ENCODE measurements at places on chromosomes 11 and 22. TPM values are rescaled to one million over a fixed set of nuclear protein-coding genes. Genes with fewer than 3 reads are reported as not detected.

The RRAS2 gene
- total RNA-seq, result 48.1 TPM

The MS4A3 gene
- not detected for total RNA-seq

The OR10D3 gene
- total RNA-seq, result under 0.01 TPM

The ABCG4 gene
- 0.66 TPM for total RNA-seq

The TEX12 gene
- not detected for total RNA-seq

The OAF gene
- 61.7 TPM for total RNA-seq

The MCHR1 gene
- total RNA-seq, result 0.29 TPM

The MYO7A gene
- total RNA-seq, result 0.22 TPM

The LGR4 gene
- total RNA-seq, result 18.5 TPM

The KRTAP5-8 gene
- not detected for total RNA-seq

The DDX25 gene
- total RNA-seq, result not detected

The TKFC gene
- total RNA-seq, result 27.4 TPM

The NXPE4 gene
- total RNA-seq, result not detected

The FAM227A gene
- 1.8 TPM for total RNA-seq

The RIMBP3C gene
- total RNA-seq, result 0.22 TPM

The OR2AG1 gene
- not detected for total RNA-seq

The QSER1 gene
- 24.5 TPM for total RNA-seq

The MPPED1 gene
- not detected for total RNA-seq

The SLC22A12 gene
- total RNA-seq, result not detected

The YPEL1 gene
- total RNA-seq, result 0.22 TPM

The PRDM11 gene
- 3.4 TPM for total RNA-seq

The CEND1 gene
- total RNA-seq, result 0.22 TPM

The MGAT3 gene
- 0.57 TPM for total RNA-seq

The SLC37A2 gene
- total RNA-seq, result 0.88 TPM

The SEZ6L gene
- total RNA-seq, result not detected

The SLC22A9 gene
- total RNA-seq, result not detected

The MAP4K2 gene
- 28.3 TPM for total RNA-seq

The MUC6 gene
- not detected for total RNA-seq

The TMPRSS13 gene
- not detected for total RNA-seq

The HBG2 gene
- not detected for total RNA-seq

The OR2D3 gene
- not detected for total RNA-seq

The OR51E1 gene
- not detected for total RNA-seq

The OTOG gene
- not detected for total RNA-seq

The PHOX2A gene
- total RNA-seq, result not detected

The RAPSN gene
- 0.14 TPM for total RNA-seq

The OR5P2 gene
- not detected for total RNA-seq

The CASP1 gene
- 32.0 TPM for total RNA-seq

The KCNJ5 gene
- 0.29 TPM for total RNA-seq

The DDT gene
- total RNA-seq, result 69.7 TPM

The DGAT2 gene
- 2.0 TPM for total RNA-seq

The FAR1 gene
- 61.5 TPM for total RNA-seq

The INCENP gene
- 7.9 TPM for total RNA-seq

The NCAM1 gene
- 4.6 TPM for total RNA-seq

The KDELR3 gene
- total RNA-seq, result 111 TPM

The DGCR6 gene
- total RNA-seq, result 1.1 TPM

The PLCB3 gene
- total RNA-seq, result 105 TPM

The PATE2 gene
- not detected for total RNA-seq

The MS4A7 gene
- total RNA-seq, result 0.29 TPM

The CHST1 gene
- total RNA-seq, result 2.3 TPM

All from placental pericyte (primary cell).